ENCODE measurements at places on chromosomes 3 and 15. TPM values are rescaled to one million over a fixed set of nuclear protein-coding genes. Genes with fewer than 3 reads are reported as not detected.

GRCh38 chr3:157559401-157559800 lies 56.2 kb upstream of the VEPH1 start:
- DNase-seq, result no peak

GRCh38 chr3:100836661-100837060 lies 127.4 kb downstream of the TFG start:
- DNase-seq, result no peak

GRCh38 chr15:56812221-56812620 lies 78.9 kb upstream of the ZNF280D start:
- DNase-seq, result no peak

- no peak for DNase-seq
Observed at GRCh38 chr15:80106051-80106450, 46.6 kb downstream of the ZFAND6 start.

DNA sequence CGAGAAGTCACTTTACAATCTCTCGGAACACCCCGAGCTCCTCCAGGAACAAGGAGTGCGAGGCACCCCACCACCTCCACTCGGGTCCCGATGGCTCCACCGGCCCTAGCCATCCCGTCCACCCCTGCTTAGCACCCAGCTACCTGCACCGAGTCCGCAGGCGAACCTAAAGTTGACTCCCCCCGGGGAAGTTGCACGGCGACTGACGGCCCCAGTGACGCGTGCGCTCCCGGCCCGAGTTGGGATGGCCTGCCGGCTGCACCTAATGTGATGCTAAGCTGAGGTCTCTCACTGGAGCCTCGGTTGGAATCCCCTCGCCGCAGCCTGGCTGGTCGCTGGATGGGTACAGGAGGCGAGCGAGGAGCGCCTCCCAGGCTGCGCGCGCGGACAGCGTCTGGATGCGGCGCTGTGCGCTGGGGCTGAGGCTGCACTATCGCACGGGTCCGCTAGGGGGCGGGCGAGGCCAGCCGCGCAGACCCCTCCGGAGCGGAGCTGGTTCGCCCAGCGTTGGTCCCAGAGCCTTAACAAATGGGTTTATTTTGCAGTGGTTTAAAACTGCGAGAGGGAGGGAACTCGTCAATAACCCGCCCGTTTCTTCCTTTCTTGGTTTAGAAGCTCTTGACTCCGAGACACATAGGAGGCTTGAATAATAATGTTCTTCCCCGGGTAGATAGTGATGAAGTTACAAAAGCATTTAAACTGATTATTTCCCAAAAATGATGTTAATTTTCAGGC lies at the start of gene OXTR:
OXTR (minus strand) TSS at position 526 of the 735 bp plus-strand sequence. CDS start 1,426 bp downstream, outside the sequence.
- DNase-seq, result peak; percentile 67

DNA sequence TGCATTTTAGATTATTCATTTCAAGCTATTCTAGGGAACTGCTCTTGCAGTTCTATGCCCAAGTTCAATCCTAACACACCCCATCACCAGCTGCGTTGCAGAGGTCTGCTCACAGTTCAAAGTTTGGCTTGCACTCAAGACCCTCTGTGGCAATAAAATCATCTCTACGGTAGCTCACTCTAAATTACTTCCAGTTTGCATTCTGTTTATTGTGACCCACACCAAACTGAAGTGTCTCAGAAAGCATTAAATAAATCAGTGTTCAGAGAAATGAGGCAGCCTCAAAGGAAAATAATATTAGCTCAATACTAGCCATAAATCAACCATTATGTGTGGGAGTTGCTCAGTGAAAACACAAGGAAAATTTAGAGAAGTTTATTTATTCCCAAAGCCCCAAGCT lies 250.3 kb downstream of the MAGI1 start:
- DNase-seq, result no peak

DNA sequence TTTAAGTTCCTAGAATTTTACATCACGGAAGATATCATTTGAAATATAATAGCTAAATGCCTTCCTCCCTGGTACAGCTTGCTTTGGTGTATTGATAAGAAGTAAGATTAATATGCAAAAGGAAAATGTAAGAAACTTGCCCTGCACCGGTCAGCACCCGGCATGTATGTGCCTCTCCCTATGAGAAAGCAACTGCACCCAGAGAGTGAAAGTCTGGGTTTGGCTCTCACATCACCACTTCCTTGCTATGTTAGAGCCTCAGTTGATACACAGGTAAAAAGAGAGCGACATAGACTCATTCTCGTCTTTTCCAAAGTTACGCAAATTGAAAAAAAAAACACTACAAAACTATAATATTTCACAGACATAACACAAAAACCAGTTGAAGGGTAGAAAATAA lies 96.7 kb downstream of the FOXP1 start:
- DNase-seq, result peak; percentile 47

The ERICH6 gene
- total RNA-seq, result not detected

The GOLGA6L10 gene
- 2.2 TPM for total RNA-seq

The IGSF10 gene
- not detected for total RNA-seq

The SYNPR gene
- total RNA-seq, result not detected
